ENCODE measurements at places on chromosomes 1 and 21.

- DNase-seq, result no peak
Measured at GRCh38 chr21:38139380-38140168, 117.2 kb upstream of the KCNJ15 start.

- DNase-seq, result no peak
Measured at GRCh38 chr1:204853436-204853835, 17.2 kb upstream of the NFASC start.

DNA sequence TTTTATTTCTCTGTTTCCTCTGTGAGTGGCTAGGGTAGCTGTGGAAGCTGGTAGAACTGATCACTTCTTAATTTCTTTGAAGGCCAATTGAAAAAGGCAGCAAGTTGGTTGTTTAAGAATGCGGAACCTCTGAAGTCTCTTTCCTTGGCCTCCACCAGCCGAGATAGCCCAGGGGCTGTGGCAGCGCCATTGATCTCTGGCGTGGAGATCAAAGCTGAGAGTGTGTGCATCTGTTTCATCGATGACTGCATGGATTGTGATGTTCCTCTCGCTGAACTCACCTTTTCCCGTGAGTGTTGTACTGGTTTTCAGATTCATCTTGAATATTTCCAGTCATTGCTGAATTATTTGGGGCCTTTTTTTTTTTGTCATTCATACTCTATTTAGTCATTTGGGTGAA lies 97.7 kb downstream of the VPS13D start:
- no peak for DNase-seq

GRCh38 chr1:63506782-63507181 lies 16.2 kb downstream of the ITGB3BP start:
- DNase-seq, result no peak

- no peak for DNase-seq
Measured at GRCh38 chr1:230818367-230818766, 50.0 kb downstream of the C1orf198 start.

DNA sequence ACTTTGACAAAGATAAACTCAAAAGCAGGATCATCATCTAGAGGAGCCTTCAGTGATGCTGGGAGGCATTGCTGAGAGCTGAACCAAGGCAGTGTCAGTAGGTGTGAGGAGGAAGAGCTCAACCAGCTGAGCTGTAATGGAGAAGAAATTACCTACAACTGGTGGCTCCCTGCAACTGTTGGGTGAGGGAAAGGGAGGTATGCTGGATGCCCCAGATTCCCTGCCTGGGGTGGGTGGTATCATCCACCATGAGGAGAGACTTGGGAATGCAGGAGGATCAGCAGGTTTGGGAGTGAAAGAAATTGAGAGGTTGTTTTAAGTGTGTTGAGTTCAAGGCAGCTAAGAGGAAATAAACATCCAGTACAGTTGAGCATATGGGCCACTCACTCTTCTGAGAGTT lies 199.8 kb downstream of the DNM3 start:
- DNase-seq, result no peak

DNA sequence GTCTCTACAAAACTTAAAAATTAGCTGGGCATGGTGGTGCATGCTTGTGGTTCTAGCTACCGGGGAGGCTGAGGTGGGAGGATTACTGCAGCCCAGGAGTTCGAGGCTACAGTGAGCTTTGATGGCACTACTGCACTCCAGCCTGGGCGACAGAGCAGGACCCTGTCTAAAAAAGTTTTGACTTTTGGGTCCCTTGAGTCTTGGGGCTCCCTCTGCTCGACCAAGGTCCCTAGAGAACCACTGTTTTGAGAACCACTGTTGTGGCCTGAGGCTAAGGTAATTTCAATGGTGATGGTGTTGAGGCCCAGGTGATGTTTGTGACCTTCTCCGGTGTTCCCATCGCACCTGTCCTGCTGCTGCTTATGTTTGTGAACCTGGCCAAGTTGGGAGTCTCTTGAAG lies 3.1 kb upstream of the CAMTA1 start:
- no peak for DNase-seq

- no peak for DNase-seq
Measured at GRCh38 chr1:54277451-54278341, 77.7 kb downstream of the MRPL37 start.

DNA sequence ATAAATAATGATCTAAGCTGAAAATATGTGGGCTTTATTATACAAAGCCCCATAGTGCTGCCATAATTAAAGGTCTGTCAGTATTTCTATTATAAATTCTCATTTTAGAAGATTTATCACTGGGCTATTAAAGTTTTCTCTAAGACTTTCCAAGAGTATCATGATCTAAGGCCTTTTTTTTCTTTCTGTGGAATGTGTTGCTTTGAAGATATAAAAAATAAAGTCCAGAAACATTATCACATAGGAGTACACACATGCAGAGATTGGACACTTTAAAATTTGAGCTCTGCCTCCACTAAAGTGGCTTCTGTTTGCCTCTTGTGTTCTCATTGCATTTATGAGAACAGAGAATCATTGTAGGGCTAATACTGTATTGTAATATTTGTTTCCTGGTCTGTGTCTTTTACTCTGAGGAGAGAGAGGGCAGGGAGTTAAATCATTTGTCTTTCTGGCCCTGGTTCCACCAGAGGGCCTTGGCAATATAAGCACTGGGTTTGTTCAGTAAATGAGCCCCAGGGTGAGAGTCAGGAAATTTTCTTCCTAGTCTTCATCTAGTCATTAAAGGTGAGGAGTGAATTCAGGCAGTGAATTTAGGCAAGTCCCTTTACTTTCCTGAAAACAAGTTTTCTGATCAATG lies 70.2 kb downstream of the NFIA start:
- no peak for DNase-seq

Data from activated naive CD8-positive, alpha-beta T cell treated with anti-CD3 and anti-CD28 coated beads for 36 hours (primary cell).